ENCODE measurements at places on chromosomes 6 and 20.
A peak's percentile ranks its signal among the peaks of the same experiment; 100 is the strongest.

DNA sequence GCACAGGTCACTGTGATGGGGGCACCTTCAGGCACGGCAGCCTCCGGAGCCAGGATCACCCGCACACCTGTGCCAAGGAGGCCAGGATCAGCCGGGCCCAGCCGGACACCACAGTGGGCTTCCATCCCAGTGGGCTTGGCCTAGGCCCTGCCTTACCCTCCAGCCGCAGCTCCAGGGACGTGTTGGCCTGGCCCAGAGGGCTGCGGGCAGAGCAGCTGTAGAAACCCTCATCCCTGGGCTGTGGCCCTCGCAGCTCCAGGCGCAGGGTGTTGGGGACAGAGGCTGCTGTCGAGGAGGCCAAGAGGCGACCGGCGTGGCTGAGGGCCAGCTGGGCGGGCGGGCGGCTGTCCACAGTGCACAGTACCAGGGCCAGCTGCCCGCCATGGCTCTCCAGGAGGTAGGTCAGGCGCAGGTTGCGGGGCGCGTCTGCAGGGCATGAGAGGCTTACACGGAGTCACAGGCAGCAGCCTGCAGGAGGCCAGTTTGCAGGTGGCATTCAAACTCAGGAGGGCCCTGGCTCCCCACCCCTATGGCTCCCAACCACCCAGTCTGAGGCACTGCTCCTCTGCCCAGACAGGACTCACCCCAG lies 11.0 kb upstream of the ADAM33 start:
- no peak for DNase-seq

- no peak for DNase-seq
These were observed 10.6 kb upstream of the TUBB2B start for GRCh38 chr6:3237761-3238662.

GRCh38 chr6:1604158-1605003 lies 5.3 kb upstream of the FOXC1 start:
- peak; percentile 79 for DNase-seq

DNA sequence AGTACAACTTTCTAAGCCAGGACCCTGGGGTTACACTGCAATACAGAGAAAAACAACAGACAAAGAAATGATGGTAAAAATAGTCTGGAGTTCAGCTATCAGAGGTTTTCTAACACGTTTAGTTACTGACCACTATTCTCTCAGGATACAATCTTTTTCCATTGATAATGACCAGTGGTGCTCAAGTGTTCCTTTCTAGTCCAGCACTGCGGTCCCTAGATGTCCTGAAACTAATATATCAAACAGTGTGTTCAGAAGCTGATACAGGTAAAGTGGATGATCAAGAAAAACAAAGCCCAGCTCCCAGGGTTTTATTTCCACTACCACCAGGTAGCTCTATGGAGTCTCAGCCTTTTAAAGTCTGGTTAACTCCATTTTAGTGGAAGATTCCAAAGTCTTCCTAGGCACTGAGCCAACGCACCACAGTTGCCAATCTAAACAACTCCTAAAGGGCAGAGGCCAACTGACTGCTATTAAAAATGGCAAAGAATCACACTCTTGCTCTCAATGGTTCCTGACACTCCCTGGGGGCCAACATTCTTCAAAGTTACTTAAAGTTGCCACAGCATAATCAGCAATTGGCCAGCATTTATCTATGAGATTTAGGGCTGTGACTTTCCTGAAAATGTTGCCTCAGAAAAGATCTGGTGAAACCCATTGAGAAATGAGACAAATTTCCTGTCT lies 38.2 kb downstream of the DZANK1 start:
- DNase-seq = no peak

DNA sequence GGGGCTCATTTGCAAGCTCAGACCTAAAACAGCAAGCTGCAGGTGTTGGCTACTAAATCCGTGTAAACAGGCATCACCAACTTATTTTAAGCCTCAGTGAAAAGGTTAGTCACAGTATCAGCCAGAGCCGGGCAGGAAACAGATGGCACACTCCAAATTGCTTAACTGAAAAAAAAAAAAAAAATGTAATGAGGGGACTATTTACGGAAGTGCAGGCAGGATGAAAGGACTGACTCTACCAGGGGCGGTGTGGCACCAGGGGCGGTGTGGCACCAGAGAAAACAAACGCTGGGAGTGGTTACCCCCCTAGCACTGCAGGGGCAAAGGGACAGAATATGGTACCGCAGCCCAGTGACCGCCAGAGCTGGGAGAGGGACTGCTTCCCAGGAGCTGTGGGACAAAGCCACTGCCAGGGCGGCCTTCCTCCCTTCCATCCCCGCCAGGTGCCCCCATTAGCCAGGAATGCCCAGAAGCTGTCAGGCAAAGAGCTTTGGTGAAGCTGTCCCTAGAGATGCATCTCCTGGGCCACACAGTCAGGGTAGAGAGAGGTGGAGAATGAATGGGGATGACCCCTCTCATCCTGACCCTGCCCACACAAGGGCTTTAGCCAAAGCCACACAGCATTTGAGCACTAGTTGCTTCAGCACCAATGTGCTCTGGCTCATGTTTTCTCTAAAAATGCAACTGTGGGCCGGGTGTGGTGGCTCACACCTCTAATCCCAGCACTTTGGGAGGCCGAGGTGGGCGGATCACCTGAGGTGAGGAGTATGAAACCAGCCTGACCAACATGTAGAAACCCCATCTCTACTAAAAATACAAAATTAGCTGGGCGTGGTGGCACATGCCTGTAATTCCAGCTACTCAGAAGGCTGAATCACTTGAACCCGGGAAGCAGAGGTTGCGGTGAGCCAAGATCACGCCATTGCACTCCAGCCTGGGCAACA lies 39.6 kb upstream of the GFOD1 start:
- DNase-seq = peak; percentile 76

DNA sequence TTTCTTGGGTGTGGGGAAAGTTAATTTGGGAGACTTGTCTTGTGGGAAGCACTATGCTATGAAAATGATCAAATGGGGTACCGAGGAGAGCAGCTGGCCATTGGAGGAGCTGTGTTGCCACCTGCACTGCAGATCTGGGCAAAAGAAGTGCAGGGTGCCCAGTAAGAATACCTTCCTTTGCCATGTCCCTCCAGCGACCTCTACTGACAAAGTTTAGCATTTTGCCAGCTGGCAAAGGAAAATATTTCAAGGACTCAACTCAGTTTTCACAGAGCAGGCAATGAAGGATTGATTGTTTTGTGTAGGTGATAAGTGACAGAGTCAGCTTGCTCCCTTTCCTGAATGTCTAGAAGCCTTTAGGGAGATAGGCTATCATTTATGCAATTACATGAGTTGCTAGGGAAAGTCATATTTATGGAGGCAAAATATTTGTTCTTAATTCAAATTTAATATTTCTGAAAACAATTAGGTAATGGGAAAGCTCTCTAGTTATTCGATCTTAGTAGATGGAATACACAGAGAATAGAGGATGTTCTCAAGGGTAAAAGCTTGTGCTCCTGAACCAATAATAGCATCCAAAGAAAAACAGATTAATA lies 118.4 kb downstream of the FARS2 start:
- peak; percentile 82 for DNase-seq

- peak; percentile 95 for DNase-seq
These were observed at the start of gene TUBB2B for GRCh38 chr6:3227363-3228045. Gene TUBB2B (minus strand): TSS chr6:3227653. CDS start chr6:3227543, 110 bp downstream.

GRCh38 chr6:30044630-30045029 lies 16.4 kb upstream of the POLR1H start:
- DNase-seq = no peak

- no peak for DNase-seq
These were observed 5.8 kb downstream of the C6orf120 start for GRCh38 chr6:169707772-169708171.

DNA sequence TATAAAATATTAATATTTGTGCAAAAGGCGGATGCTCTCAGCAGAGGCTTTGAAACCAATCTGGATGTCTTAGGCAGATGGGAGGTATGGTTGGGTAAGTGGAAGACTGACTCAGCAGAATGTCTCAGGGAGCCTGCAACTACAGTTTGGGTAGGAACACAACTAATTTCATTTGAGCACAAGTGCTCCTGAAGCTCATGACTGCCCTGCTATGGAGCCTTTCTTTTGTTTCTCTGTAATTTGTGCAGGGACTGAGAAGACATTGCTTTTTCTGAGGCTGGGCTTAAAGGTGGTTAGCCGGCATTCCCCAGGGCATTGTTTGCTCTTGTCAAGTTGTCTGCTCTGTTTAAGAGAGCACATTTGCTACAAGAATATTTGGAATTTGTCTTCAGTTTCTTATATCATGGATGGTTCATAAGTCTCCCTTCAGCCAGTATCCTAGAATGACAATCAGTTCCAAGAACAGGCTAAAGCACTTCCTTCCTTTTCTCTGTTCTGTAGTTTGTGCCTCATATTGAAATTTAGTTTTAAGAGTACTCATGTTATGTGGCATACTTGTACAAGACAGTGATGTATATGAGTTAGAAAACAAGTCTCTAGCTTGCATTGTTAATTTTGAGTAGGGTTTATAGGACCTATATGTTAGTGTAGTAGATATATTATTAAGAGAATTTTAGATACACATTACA lies 208.3 kb downstream of the ZFAND3 start:
- DNase-seq = no peak

GRCh38 chr6:142322504-142323198 lies 20.8 kb downstream of the ADGRG6 start:
- no peak for DNase-seq

DNA sequence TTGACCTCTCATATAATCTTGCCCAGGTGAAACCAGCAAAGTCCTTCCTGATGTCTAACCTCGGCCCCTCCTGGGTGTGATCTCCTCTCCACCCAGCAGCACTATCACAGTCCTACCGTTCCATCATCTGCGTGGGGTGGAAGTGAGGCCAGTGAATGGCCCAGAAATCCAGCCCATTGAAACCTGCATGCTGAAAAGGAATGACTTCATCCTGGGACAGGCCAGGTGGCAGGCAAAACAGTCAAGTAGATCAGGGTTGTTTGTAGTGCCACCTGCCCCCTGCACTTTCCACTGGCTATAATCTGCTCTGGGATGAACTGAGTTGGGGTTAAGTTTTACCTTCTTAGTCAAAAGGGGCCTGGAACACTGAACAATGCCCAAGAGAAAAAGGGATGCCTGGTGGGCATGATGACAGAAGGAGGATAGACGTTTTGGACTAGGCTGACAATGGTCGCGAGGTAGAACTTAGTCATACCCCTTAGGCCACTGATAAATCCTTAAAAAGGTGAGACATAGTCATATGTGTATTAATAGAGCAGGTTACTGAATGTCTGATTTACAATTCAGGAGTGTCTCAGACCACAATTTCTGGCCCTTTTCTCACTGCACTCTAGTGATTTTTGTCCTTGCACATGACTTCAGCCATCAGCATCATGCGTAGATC lies 8.1 kb upstream of the HSP90AB1 start:
- DNase-seq = peak; percentile 72

GRCh38 chr6:143746202-143747119 lies 68.7 kb downstream of the PHACTR2 start:
- no peak for DNase-seq

- DNase-seq = no peak
These were observed 151.6 kb downstream of the EPM2A start for GRCh38 chr6:145583753-145584152.

- peak; percentile 31 for DNase-seq
These were observed 85.2 kb downstream of the SHLD1 start for GRCh38 chr20:5835321-5835821.

DNA sequence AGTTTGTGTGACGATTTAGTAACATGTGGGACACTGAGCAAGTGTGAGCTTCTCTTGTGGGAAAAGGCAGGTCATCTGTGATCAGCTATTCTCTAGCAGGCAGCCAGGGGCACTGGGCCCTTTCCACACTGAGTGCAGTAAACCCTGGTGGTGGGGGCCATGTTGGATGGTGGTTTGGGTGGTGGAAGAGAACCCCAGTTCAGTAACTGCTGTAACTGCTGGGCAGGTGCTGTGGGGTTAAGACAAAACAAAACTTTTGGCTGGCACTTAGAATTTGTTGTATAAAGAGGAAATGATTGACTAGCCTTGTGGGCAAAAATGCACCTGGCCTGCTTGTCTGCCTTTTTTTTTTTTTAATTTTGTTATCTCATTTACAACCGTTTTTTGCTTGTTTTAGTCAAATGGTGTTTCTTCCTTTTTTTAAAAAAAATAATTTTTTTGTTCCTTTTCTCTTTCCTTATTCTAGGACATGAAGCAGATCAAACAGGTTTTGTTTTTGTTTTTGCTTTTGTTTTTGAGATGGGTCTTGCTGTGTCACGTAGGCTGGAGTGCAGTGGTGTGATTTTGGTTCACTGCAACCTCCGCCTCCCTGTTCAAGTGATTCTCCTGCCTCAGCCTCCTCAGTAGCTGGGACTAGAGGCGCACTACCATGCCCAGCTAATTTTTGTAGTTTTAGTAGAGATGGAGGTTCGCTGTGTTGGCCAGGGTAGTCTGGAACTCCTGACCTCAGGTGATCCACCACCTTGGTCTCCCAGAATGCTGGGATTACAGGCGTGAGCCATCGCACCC lies 59.8 kb downstream of the IGF2R start:
- no peak for DNase-seq

GRCh38 chr6:64539917-64540316 lies 904.3 kb downstream of the PHF3 start:
- no peak for DNase-seq

DNA sequence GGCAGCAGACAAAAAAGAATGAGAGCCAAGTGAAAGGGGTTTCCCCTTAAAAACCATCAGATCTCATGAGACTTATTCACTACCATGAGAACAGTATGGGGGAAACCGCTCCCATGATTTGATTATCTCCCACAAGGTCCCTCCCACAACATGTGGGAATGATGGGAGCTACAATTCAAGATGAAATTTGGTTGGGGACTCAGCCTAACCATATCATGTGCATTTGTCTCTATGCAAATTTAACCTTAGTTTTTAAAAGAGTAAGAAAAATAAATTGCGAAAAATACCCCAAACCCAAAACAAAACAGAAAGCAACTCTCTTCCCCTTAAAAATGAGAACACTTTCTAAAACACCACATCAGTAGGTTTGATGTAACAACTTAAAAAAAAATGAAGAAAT lies 22.6 kb upstream of the GPR6 start:
- no peak for DNase-seq

DNA sequence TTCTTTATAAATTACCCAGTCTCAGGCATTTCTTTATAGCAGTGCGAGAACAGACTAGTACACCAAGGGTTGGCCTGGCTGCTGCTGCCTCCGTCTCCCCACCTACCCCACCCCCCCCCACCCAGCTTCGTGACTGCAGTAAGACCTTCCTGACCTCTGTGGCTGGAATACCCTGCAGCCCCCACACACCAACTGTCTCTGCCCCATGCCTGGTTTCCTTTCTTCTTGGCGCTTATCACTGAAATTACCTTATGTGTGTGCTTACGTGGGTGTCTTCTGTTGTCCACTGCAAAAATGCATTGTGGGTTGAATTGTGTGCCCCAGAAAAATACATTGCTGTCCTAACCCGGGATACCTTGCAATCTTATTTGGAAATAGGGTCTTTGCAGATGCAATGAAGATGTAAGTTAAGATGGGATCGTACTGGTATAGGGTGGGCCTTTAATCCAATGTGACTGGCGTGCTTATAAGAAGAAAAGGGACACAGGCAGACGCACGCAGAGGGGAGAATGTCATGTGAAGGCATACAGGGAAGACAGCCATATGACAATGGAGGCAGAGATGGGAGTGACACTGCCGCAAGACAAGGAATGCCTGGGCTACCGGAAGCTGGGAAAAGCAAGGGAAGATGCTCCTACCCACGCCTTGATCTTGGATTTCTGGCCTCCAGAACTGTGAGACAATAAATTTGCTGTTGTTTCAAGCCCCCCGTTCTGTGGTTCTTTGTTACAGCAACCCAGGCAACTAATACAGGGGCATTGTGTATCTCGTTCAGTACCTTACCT lies 15.4 kb downstream of the SYNJ2 start:
- DNase-seq = no peak

GRCh38 chr6:2514965-2515543 lies 235.7 kb downstream of the MYLK4 start:
- no peak for DNase-seq

GRCh38 chr20:10581823-10582222 lies 92.0 kb downstream of the JAG1 start:
- DNase-seq = no peak

- peak; percentile 78 for DNase-seq
These were observed 580 bp upstream of the SYCP2 start for GRCh38 chr20:59933849-59934585.

Data from WERI-Rb-1 (cell line).